ENCODE measurements at places on chromosomes 5 and 9.

DNA sequence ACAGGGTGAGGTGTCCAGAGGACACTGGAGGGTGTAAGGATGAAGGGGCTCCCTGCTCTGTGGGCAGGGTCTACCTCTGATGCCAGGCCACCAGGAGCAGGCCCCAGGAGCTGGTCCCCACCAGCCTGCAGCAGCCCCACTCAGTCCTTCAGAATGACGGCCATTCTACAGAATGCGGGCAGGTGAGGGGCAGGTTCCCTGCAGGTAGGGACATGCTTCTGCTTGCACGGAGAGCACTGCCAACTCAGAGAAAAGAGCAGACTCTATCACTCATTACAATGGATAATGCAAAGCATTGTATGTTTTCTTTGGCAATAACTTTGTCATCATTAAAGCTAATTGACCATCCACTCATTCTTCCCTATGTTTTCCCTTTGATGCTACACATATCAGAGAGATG lies 39.0 kb downstream of the DDX31 start:
- no peak for DNase-seq

DNA sequence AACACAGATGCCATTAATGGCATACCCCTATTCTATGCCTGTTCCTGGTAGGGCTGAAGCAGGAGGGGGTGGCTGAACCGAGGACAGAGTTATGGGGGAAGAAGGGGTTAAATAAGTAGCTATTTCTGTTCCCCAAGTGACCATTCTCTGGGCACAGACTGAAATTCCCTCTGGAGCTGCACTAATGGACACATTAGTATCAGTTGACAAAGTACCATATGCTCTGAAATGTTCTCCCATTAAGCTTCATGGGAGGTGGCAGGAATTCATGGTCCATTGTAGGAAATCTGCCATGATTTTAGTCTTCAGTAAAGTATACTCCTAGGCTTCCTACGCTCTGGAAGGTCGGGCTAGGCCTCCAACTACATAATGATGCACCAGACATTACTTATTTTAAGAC lies 10.5 kb upstream of the FRMPD1 start:
- DNase-seq: no peak

GRCh38 chr5:67494186-67494855 lies 297.7 kb upstream of the CD180 start:
- DNase-seq: no peak

- DNase-seq: no peak
These were observed 275.4 kb downstream of the EPB41L4A start for GRCh38 chr5:112143690-112144089.

DNA sequence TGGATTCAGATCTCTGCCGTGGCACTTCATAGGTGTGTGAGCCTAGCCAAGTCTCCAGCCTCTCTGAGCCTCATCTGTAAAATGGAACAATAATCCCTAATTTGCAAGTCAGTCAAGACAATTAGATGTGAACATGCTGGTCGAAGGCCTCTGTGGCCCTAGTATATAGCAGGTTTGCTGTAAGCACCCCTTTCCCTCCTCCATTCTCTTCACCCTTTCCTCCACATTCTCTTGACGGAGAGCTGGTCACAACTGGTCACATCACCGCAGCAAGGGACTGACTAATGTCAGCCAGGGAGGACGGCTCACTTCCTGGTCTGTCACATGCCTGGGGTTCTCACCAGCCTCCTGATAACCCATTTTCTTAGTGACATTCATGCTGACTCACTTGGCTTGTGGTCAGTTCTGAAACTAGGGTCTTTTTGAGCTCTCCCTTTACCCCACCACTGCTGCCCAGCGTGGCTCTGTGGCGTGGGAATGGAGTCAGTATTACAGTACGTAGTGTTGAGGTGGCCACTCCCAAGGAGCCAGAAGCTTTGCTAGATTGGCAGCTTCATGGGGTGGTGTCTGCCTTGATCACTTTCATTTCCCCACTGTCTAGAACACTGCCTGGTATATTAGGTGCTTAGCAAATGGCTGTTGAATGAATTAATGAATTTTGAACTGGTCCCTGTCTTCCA lies 47.8 kb downstream of the ERGIC1 start:
- no peak for DNase-seq

GRCh38 chr5:103476811-103477210 lies 85.8 kb downstream of the NUDT12 start:
- DNase-seq: no peak

GRCh38 chr9:91771027-91771426 lies 179.0 kb downstream of the ROR2 start:
- DNase-seq: no peak

DNA sequence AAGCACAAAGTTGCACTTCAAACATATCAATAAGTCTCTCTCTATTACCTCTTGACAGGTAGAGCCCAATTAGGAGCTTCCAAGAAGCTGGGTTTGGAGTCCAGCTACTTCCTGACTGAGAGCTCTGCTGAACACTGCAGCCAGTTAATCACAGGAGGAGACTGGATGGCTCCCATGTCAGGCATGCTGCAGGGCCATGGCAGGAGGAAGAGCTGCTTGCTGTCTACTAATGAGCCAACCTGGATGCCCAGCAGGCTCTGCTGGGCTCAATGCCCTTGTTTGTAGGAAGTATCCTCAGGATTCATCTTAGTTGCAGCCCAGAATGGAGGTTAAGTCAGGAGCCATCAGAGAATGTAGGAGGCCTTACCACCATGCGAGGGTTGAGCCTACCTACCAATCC lies 91.9 kb downstream of the TMEM215 start:
- DNase-seq: no peak

- DNase-seq: peak; percentile 17
These were observed 74.4 kb downstream of the SLC28A3 start for GRCh38 chr9:84266087-84266561.

GRCh38 chr5:95738072-95738471 lies 6.9 kb downstream of the RHOBTB3 start:
- DNase-seq: no peak

GRCh38 chr5:139078345-139078744 lies 119.8 kb downstream of the SIL1 start:
- DNase-seq: no peak

- DNase-seq: peak; percentile 47
These were observed 38.3 kb downstream of the DAPK1 start for GRCh38 chr9:87535817-87536539.

DNA sequence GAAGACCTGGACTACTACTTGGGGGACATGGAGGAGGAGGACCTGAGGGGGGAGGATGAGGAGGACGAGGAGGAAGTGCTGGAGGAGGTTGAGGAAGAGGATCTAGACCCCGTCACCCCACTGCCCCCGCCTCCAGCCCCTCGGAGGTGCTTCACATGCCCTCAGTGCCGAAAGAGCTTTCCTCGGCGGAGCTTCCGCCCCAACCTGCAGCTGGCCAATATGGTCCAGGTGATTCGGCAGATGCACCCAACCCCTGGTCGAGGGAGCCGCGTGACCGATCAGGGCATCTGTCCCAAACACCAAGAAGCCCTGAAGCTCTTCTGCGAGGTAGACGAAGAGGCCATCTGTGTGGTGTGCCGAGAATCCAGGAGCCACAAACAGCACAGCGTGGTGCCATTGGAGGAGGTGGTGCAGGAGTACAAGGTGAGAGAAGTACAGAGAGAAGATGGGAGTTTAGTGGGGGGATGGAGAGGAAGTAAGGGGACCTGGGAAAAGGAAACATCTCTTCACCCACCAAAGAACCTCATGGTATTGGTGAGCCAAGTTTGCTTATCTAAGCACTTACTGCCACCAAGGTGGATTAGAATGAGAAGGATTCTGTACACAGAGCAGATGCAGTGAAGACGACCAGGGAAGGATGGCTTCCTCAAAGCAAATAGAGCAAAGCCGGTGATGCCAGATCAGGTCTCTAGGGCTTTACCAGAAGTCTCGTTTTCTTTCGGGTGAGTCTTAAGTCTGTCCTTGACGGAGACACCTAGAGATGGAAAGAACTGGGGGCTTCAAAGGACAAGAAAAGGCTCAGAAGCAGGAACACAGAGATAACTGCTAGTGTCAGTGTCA lies 1.5 kb downstream of the TRIM41 start:
- DNase-seq: peak; percentile 28

DNA sequence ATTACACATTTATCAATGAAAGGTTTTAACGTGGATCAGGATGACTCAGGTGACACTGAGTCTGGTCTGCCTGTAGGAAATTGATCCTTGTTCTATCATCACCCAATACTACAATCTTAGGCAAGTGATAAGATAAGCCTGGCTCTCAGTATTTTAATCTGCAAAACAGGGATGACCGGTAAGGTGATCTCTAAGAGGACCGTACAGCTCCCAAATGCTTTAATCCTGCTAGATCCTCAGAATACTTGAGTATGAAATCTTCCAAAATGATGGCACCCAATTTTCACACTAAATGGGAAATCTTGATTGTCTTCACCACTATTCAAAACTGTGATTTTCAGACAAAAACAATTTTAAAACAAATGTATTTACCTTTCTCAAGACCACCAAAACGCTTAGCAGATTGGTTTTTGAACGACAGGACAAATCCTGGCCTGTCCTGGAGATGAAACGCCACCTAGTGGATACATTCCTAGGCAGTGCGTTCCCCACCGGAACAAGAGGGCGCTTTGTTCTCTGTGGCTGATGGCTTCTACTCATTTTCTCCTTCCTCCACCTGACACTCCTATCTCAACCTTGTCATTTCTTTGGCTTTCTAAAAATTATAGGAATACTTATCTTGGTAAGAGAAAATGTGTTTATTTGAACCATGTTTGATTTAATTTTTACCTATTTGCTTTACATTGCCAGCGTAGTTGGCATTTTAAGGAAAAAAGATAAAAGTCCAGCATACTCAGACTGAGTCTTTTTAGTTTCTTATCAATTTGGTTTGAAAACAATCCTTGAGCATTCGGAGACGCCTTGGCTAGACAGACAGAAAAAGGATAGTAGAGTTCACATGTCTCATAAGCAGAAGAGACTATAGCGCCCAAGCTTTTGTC lies 41.2 kb upstream of the VCAN start:
- peak; percentile 40 for DNase-seq

DNA sequence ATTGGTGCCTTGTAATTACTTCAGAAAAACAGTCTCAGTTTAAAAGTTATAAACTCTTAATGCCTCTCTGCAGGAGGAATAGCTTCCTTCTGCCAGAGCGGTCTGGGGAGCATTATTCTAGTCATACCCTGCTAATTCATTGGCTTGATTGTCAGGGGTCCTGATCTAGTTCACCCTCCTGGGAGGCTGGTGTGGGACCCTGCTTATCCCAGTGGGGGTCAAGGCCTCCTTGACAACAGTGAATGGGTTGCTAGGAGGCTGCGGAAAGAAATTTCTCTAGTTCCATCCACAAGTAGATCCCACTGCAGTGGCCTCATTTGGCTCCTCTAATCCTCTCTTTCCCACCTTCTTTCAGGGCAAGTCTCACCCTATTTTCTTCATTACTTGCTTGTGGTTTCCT lies 105.7 kb downstream of the TMC1 start:
- DNase-seq: no peak

- DNase-seq: no peak
These were observed 155.3 kb upstream of the KLF4 start for GRCh38 chr9:107644733-107645463.

- no peak for DNase-seq
These were observed 3.8 kb downstream of the MED27 start for GRCh38 chr9:132075853-132076252.

DNA sequence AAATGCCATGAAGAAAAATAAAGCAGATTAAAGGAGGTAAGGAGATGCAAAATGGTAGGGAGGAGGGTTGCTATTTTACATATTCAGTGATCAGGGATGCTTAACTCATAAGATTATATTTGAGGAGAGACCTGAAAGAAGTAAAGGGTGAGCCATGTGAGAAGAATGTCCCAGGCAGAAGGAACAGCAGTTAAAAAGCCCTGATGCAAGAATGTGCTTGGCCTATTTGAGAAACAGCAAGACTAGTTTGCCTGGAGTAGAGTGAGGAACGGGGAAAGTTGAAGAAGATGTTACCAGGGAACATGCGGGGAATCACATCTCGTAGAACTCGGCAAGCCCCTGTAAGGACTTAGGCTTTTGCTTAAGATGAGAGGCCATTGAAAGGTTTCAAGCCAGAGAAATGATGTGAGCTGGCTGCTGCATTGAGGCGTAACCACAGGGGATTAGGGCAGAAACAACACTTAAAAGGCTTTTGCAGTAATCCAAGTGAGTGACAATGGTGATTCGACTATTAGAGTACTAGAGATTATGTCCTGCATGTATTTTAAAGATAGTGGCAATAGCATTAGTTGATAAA lies 198.7 kb downstream of the VPS13A start:
- no peak for DNase-seq

DNA sequence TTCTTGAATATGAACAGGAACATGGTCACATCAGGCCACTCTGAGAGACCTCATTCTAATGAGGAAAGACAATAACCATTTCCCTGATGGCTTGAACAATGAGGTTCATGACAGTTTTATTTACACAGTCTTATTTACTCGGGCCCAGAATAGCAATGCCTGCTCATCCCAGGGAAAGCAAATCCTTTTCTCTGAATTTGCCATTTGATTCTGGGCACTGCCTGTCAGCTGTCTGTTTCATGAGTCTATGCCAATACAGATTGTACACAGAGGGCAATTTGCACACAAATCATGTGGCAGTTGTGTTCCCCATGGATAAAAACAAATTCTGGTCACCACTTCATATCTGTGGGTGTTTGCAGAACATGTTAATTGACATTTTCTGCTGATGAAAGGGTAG lies 492.5 kb downstream of the ACTL7B start:
- no peak for DNase-seq

DNA sequence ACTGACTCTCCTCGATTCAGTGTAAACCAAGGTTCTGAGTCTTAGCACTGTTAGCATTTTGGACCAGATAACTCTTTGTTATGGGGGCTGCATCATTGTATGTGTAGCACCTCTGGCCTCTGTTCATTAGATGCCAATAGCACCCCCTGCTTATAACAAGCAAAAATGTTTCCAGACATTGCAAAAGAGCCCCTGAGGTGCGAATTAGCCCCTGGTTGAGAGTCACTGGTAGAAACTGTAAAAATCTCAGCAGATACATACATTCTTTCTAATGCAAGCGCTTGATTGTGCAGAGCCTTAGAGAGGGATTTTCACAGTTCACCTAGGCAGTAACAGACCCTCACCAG lies 2.8 kb downstream of the ADRB2 start:
- DNase-seq: no peak

DNA sequence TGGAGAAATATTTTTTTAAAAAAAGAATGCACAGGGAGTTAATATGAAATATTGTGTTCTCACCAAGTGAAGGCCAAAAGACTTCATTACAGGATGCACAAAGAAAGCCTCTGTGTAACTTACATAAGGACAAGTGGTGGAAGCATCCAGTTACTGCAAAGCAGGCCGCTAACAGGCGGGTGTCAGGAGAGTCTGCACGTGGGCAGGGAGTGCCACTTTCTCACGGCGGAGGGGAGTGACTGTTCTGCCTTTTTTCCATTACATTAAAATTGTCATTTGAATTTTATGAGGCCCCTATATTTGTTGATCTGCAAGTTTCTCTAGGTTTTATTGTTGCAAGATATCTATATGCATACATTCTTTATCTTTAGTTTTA lies 28.1 kb upstream of the SPATA31E1 start:
- DNase-seq: no peak

Measured in T-helper 1 cell (primary cell).